Stimulated activated CD8-positive, alpha-beta memory T cell treated with anti-CD3 and anti-CD28 coated beads, Interleukin-7, amount 100 ng/mL, for 48 hours (primary cell): ENCODE measurements at places on chromosomes 12 and 14.

DNA sequence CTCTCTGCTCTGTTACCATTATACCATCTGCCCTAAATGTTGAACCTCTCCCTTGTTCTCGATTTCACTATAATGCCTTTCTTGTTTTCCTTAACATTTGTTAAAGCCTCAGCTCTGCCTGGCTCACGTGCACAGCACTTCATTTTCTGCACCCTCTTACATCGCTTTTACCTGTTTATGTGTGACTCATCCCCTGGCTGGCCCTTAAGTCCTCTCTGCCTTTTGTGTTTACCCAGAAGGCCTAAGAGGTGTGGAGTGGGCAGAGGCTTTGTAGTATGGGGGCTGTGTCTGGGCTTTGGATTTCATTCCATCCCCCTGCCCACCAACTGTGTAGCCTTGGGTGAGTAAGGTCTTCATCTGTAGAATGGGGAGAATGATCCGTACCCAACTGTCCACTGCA lies 36.5 kb downstream of the UBE3B start:
- no peak for DNase-seq

GRCh38 chr14:89171168-89171567 lies 245.9 kb downstream of the FOXN3 start:
- no peak for DNase-seq

- no peak for DNase-seq
Observed at GRCh38 chr12:121960541-121960940, 42.1 kb downstream of the CFAP251 start.

DNA sequence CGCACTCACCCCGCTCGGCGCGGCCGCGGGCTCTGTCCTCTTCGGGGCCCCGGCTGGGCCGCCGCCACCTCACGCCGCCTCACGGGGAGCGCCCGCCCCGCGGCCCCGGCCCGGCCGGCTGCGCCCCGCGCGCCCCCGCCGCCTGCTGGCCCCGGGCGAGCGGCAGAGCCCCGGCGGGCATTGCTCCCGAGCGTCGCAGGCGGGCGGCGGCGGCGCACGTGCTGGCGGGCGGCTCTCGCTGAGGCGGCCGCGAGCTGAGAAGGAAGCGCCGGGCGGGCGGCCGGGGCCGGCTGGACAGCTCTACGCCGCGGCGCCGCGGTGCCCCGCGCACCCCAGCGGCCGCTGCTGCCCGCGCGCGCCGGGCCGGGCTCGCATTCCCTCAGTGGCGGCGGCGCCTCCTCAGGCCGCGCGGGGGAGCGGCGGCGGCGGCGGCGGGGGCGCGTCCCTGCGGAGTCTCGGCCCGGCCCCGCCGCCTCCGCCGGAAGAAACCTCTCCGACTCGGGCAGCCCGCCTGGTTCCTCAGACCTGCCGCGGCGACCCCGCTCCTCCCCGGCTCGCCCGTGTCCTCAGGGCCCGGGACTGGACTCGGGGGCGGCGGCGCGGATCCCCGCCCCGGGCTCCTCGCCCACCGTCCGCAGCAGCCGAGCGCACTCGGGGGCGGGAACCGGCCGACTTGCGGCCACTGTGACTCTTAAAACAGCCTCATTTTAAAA lies at the start of gene PITPNM2:
TSS of gene PITPNM2 (minus strand) at position 347 of the 713 bp plus-strand sequence. CDS start 116,500 bp downstream, outside the sequence.
- DNase-seq: peak; percentile 17

DNA sequence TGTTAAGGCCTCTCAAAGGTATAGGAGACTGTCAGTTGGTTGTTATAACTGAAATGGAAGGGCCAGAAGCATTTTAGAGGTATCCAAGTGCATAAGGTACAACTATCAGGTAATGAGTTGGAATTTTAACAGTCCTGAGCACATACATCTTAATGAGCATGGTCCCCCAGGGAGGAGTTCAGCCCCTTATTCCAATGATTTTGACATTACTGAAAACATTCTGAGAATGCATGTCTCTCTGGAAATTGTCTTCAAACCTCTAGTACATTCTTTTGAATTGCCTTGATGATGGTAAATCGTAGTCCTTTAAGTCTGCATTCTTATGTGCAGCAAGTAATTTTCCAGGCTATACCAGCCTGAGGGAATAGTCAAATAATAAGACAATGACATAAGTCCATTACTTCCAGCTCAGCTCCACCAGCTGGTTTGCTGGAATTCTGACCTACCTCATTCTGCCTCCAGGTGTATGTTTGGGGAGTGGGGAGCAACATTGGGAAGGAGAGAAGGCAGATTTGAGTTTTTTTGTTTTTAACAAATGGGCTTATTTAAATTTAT lies 239.2 kb downstream of the MSRB3 start:
- DNase-seq: no peak

- DNase-seq: no peak
Observed at GRCh38 chr12:13182881-13183280, 13.6 kb upstream of the EMP1 start.

- DNase-seq: no peak
Observed at GRCh38 chr14:51566831-51567582, 84.7 kb upstream of the FRMD6 start.

DNA sequence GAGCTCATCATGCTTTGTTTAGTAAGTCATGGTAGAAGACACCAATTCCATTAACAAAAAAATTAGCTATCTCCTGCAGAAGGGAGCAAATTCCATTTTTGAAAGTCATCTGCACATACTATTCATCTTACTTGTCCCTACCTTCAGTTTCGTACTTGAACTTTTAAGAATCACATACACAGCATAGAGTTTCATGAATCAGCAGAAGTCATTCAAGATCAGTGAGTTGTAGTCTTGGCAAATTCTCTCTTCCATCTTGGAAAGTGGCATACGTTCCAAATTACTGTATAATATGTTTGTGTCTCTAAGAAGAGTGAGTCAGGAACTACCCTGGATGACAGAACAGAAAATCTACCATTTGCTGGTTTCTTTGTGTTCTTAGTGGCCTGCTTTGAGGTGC lies 14.1 kb downstream of the VRK1 start:
- DNase-seq: no peak

- no peak for DNase-seq
Observed at GRCh38 chr12:90905691-90906370, 49.1 kb downstream of the CCER1 start.
